Posterior vena cava (tissue), 2 donors: ENCODE measurements at places on chromosomes 4 and X. TPM values are rescaled to one million over a fixed set of nuclear protein-coding genes. Genes with fewer than 3 reads are reported as not detected.

The WDR1 gene
- 698 TPM for total RNA-seq

The PGAM4 gene
- total RNA-seq, result not detected

The CYBB gene
- 31.4 TPM for total RNA-seq

The MSX1 gene
- total RNA-seq, result 7.0 TPM

The NONO gene
- total RNA-seq, result 166 TPM

The CXCL13 gene
- not detected for total RNA-seq

The UBA1 gene
- 179 TPM for total RNA-seq

The RASL11B gene
- 8.9 TPM for total RNA-seq

The TRIM61 gene
- total RNA-seq, result 0.90 TPM

The MAB21L2 gene
- 0.10 TPM for total RNA-seq

The NUDT10 gene
- total RNA-seq, result 2.1 TPM

The CCSER1 gene
- 1.8 TPM for total RNA-seq

The NDUFB11 gene
- 44.0 TPM for total RNA-seq

The RENBP gene
- 11.4 TPM for total RNA-seq

The TENM3 gene
- 2.1 TPM for total RNA-seq

The JAKMIP1 gene
- 0.14 TPM for total RNA-seq

The CENPE gene
- 1.9 TPM for total RNA-seq

The TBC1D9 gene
- total RNA-seq, result 16.9 TPM

The MAMLD1 gene
- 10.9 TPM for total RNA-seq

The SAGE1 gene
- not detected for total RNA-seq

The TMSB15C gene
- 4.0 TPM for total RNA-seq

The CFI gene
- total RNA-seq, result 33.9 TPM

The LEF1 gene
- 2.3 TPM for total RNA-seq

The SLC39A8 gene
- 24.8 TPM for total RNA-seq

The ZNF157 gene
- 0.19 TPM for total RNA-seq

The QRFPR gene
- not detected for total RNA-seq

The DYNLT3 gene
- total RNA-seq, result 82.7 TPM

The TCEAL7 gene
- 7.5 TPM for total RNA-seq

The BST1 gene
- 26.2 TPM for total RNA-seq

The MAGEE2 gene
- total RNA-seq, result not detected

The ADAMTS3 gene
- total RNA-seq, result 3.2 TPM

The DDIT4L gene
- total RNA-seq, result 4.4 TPM

The EPHA5 gene
- total RNA-seq, result 1.1 TPM

The GATA1 gene
- 0.42 TPM for total RNA-seq

The MMGT1 gene
- 38.5 TPM for total RNA-seq

The ZAR1 gene
- total RNA-seq, result not detected

The PAPSS1 gene
- total RNA-seq, result 31.6 TPM

The ETDA gene
- not detected for total RNA-seq

The DGAT2L6 gene
- not detected for total RNA-seq

The TIGD4 gene
- total RNA-seq, result 0.37 TPM

The XAGE1B gene
- total RNA-seq, result not detected

The MAP7D2 gene
- not detected for total RNA-seq

The ATOH1 gene
- not detected for total RNA-seq

The CASP3 gene
- total RNA-seq, result 16.8 TPM

The NLGN3 gene
- 0.67 TPM for total RNA-seq

The SSX3 gene
- not detected for total RNA-seq

The TEX13D gene
- not detected for total RNA-seq

The CXCR3 gene
- 0.14 TPM for total RNA-seq

The RIPPLY1 gene
- total RNA-seq, result 0.57 TPM

The RNF150 gene
- total RNA-seq, result 26.6 TPM

The PAGE1 gene
- not detected for total RNA-seq

The SH3RF1 gene
- 20.3 TPM for total RNA-seq
